ENCODE measurements at places on chromosomes 7 and 10.

DNA sequence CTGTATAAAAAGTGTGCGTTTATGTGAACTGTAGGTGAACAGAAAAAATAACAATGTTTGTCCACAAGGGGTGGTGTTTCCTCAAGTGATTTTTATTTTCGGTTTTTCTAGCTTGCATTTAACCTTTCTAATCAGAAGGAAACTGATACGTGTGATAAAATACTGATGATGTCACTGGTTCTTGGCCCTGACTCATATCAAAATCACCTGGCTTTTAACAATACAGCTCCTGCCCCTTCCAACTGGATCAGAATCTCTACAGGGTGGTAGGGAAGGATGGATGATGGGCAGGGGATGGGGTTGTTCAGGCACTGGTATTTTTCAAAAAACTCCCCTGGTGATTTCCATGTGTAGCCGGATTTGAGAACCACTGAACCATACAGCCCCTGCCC lies 10.9 kb downstream of the NPFFR1 start:
- DNase-seq: no peak

DNA sequence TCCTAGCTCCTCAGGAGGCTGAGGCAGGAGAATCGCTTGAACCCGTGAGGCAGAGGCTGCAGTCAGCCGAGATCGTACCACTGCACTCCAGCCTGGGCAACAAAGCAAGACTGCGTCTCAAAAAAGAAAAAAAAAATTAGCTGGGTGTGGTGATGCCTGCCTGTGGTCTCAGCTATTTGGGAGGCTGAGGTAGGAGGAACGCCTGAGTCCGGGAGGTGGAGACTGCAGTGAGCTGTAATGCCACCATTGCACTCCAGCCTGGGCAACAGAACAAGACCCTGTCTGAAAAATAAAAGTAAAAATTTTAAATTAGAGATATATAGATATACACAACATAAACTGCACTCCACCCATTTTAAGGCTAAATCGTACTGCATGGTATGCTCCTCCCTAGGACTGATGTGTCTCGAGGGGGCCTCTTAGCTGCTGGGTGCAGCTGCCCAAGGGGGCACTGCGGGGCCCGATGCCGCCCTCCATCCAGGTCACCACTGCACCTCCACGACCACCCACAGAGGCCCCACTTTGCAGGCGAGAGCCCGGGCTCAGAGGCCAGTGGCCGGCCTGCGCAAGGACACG lies 40.9 kb upstream of the FOXK1 start:
- DNase-seq: no peak

DNA sequence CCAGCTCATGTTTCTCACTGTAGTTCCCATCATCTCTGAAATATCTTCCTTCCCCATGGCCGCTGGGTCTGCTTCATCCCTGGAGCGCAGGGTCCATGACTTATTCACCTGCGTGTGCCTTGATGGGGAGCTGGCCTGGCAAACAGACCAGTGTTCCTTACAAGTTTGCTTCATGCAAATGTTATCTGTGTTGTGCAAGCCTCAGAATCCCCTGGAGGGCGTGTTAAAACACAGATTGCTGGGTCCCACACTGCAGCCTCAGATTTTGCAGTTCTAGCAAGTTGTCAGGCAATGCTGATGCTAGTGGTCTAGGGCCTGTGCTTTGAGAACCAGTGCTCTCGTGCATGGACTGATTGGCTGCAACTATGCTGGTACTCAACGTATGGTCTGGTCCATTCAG lies 7.2 kb upstream of the DMBT1 start:
- DNase-seq: no peak

- no peak for DNase-seq
Measured at GRCh38 chr10:29621161-29621560, 13.6 kb downstream of the SVIL start.

DNA sequence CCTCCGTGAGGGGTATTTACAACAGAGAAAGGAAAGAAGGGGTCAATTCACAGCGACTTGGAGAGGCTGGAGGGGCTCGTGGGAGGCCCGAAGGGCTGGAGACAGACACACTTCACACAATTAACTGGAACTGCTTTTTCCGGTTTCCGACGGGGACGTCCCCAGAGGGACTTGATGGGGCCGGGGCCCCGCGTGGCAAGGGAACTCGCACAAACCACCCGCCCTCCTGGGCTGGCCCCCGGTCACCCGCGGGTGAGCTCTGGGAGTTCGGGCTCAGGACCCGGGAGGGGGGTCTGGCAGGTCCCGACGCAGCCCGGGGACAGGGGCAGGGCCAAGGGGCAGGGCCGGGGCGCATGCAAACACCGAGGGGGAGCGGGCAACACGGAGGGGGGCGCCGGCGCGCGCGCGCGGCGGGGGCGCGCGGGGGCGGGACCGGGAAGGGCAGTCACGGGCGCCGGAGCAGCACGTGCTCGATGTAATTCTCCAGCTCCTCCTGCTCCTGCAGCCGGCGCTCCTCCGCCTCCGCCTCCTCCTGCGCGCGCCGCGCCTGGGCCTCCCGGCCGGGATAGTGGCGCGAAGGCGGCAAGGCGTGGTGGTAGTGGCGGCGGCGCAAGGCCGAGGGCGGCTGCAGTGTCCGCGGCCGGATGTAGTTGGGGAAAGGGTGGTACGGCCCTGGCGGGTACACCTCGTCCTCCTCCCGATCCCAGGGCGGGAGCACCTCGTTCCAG lies 2.7 kb downstream of the VGF start:
- no peak for DNase-seq

DNA sequence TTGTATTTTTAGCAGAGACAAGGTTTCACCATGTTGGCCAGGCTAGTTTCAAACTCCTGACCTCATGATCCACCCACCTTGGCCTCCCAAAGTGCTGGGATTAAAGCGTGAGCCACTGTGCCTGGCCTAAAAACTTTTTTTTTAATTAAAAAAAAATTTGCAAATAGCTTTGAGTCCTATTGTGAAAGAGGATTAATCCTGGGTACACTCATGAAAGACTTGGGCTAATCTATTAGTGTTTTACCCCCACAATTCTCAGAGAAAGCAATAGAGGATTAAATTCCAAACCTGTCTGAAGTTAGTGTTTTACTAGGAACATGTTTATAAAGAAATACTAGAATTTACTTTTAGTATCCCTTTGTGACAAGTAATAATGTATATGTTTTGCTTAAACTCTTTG lies 76.9 kb upstream of the ITGB1 start:
- no peak for DNase-seq

GRCh38 chr10:129699722-129700340 lies 232.8 kb downstream of the MGMT start:
- DNase-seq: no peak

DNA sequence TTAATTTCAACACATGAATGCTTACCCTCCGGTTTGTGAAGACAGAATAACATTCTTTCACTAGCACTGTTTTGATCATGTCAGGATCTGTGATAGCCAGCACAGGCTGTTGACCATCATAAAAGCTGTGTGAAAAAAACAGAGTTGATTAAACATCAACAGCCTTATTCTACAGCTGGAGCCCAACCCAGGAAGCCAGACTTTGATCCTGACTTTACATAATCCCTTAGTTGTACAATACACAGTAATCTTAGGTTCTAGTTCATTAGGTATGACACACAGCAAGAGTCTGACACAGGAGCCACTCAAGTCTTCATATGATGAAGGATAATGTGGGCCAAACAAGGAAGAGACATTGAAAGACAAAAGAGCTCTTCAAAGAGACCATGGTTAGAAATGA lies 11.4 kb downstream of the CYP3A4 start:
- no peak for DNase-seq

GRCh38 chr7:69816501-69816900 lies 218.2 kb downstream of the AUTS2 start:
- DNase-seq: no peak
